ENCODE measurements at places on chromosomes 12 and 14.
A peak's percentile ranks its signal among the peaks of the same experiment; 100 is the strongest.

GRCh38 chr14:63752449-63753169 is 24.7 kb upstream of the SGPP1 start:
- DNase-seq = no peak

DNA sequence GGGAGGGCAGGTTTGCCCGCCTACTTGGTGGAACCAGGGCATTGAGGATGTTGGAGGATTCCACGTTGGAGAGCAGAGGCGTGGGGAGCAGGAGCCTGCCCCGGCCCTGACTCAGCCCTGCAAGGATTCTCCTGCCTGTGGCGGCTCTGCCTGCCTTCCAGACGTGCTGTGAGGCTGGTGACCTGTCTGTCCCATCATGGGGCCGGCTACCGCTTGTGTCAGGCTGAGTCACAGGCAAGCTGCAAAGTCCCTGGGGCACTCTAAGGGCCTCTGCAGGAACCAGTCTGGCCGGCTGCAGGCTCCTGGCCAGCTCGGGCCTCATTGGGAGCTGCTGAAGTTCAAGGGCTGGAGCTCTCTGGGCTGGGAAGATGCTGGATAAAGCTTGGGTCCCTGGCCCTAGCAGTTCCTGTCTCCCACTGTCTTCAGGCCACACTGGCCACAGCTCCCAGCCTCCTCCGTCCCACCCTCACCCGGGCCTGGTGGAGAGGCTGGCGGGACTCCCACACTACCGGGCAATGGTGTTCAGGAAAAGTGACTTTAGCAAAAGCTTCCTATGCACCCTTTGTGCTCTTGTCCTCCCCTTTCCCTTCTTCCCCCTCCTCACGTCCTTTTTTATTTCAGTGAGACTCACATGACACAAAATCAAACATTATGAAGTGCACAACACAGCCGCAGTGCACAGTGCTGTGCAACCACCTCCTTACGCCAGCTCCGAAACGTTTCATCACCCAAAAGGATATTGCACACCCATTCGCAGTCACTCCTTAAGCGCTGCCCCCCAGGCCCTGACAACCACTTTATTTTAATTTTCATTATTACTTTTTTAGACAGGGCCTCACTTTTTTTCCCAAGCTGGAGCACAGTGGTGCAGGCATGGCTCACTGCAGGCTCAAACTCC is 22.0 kb upstream of the ULK1 start:
- DNase-seq = no peak

DNA sequence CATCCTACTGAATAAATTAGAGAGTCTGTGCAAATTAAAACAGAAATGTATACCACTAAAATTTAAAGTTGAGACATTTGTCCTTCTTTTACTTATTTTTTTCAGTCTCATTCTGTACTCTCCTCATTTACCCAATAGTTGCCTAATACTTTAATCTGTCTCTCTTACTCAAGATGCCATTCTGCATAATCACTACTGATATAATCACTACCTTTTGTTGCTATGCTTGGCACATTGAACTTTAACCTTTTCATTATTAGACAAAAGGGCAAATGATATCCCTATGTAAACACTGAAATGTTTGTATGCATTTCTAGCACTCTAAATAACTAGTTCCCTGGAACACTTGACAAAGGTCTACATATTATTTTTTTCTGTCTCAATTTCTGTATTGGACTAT is 1108.3 kb upstream of the FLRT2 start:
- no peak for DNase-seq

GRCh38 chr14:21525962-21526671 is at the start of gene SALL2:
Gene SALL2 (minus strand): TSS chr14:21526346. CDS start chr14:21526127, 219 bp downstream.
- peak; percentile 87 for DNase-seq

- DNase-seq = no peak
Observed at GRCh38 chr12:3668479-3669165, 84.3 kb downstream of the CRACR2A start.

DNA sequence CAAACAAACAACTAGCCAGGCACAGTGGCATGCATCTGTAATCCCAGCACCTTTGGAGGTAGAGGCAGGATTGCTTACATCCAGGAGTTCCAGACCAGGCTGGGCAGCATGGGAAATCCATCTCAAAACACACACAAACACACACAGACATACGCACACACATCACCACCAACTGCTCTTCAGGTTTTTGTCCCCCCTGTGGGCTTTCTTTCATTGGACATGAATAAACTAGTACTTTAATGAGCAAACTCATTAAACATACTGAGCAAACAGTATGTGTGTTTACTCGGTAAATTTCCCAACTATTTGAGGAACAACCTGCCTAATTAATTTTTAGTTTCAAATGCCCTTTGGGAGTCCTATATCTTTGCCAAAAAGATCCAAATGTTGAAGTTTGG is 10.1 kb upstream of the RASSF3 start:
- DNase-seq = peak; percentile 85

DNA sequence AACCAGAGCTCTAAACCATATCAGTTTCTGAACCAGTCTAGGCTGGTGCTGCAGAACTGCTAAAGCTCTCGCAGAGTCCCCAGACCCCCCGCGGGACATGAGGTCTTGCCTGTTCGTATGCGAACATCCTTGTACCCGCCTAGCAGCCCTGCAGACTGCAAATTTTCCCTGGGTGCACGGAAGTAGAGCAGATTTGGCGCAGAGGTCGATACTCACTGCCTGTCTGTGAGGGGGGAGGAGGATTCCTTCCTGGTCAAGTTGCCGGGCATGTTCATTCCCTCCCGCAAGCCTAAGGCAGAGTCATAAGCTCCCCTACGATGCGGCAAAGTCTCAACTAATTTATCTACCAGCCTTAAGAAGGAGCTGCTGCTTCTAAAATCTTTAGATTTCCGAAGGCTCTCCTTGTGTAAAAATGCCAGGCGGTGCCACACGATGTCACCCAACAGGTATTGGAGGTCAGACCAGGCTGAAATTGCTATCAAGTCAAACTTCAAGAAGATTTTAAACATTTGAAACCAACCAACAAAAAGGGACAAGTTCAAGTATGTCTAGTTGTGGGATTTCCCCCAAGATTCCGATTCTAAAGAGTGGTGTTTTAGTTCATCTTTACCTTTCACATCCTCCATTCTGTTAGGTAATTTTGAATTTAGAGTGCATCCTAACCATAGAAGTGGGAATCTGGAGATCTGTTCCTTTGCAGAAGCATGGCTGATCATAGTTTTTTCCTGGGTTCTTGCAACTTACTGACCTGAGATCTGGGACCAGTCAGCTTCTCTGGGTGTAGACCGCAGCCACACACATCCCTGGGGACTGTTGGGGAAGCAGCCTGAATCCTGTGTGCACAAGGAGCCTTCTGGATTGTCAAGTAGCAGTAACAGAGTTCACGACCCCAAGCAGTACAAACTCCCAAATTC is 1.6 kb upstream of the PAX9 start:
- DNase-seq = no peak

DNA sequence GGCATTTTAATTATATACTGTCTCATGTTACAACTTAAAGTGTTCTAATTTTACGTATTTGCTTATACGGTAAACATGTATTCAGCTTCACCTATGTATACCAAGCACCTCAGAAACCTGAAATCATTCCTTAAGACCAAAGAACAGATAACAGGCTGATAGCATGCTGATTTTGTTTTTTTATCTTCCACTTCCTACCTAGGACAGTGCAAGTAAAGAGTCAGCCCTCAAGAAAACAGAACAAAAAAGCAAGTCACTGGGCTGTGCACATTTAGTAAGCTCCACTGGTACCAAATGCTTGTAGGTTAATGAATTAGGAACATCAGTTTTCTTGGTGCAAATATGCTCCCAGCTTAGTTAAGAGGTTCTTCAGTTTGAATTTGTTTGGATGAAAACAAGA is 611.3 kb downstream of the VRK1 start:
- DNase-seq = no peak

- DNase-seq = no peak
Observed at GRCh38 chr12:66776974-66777373, 98.1 kb upstream of the GRIP1 start.

DNA sequence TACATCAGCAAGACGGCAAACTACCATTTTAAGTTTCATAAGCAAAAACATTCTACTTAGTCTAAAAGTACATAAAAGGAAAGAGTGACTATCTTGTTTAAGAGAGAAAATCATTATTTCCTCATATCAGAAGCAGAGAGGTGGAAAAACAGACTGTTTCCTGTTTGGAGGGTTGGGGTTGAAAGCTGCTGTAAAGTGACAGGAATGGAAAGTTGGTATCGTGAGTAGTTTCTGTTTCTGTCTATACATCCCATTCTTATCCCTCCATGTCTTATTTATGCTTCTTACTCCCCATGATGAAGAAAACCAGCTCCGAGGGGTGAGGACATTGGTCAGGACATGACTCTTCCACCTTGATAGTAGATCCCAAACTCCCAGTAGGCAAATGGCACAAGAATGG is 216.5 kb downstream of the EGLN3 start:
- DNase-seq = no peak

DNA sequence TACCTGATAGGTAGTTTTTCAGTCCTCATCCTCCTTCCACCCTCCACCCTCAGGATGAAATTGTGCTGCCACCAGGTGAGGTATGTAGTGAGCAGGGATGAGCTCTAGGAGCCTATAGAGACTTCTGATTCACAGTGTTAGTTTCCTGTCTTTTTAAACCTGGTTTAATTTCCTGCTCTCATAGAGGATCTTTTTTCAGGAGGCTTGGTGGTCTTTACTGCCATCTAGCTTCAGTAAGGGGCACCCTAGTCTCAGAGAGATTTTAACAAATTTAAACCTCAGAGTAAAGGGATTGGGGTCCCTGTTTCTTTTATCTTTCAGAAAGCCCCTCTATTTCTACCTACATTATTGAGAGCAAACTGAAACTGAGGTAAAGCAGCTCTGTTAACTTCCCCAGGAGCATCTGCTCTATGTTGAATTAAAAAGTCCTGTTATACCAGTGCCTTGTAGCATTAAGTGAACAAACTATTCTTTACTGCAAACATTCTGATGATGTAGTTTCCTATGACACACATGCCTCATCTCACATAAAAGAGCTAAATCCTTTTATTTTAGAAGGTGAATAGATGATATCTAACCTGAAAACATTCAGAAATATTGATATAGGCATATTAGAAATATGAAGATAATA is 172.2 kb upstream of the DDHD1 start:
- no peak for DNase-seq

DNA sequence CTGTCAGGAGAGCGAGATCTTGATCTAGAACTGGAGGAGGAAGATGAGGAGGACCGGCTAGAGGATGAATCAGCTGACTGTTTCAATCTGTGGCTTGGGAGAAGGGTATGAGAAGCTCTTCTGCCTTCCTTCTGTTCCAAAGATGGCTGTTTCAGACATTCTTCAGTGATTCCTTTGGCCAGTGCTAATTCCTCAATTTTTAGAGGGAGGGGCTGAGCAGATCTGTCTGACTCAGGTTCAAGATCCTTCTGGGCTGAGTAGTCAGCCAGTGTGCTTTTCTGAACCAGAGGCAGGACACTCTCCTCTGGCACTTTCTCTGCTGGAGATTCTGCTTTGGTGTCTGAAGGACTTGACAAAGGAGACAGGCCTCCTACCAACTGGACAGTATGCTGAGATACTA is 15.2 kb downstream of the ACIN1 start:
- no peak for DNase-seq

DNA sequence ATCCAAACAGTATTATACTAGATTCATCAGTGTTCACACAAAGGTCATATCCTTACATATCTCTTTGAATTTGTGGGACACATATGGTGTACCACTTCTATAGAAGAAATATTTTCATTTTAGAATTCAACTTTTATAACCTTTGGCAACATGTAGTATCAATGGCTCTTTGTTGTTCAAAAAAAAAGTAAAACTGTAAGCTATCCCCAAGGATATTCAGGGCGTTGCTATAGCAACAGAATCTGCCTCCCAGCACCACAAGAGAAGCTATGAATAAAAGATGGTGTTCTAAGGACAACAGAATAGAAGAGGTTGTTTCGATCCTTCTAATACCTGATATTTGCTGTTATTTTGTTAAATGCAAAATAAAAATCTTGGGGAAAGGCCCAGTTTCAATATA is 139.3 kb downstream of the BRMS1L start:
- no peak for DNase-seq

DNA sequence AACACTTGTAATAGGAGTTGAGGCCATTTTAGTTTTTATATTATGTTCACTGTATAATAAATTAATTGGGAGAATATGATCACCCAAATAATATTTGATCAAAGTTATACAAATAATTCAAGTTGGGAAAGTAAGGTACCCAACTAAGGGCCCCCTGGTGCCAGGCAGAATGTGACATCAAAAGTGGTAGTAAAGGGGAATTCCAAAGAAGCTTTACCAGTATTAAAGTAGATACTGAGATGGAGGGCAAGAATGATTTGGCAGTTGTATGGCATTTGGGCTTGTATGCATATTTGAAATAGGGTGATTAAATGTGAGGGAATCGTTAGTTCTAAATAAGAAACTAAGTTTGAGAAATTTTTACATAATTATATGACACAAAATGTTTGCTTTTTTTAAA is 17.7 kb downstream of the GXYLT1 start:
- no peak for DNase-seq

- DNase-seq = no peak
Observed at GRCh38 chr12:12190087-12190809, 76.6 kb downstream of the LRP6 start.

- DNase-seq = no peak
Observed at GRCh38 chr14:33993246-33993645, 42.4 kb upstream of the EGLN3 start.

DNA sequence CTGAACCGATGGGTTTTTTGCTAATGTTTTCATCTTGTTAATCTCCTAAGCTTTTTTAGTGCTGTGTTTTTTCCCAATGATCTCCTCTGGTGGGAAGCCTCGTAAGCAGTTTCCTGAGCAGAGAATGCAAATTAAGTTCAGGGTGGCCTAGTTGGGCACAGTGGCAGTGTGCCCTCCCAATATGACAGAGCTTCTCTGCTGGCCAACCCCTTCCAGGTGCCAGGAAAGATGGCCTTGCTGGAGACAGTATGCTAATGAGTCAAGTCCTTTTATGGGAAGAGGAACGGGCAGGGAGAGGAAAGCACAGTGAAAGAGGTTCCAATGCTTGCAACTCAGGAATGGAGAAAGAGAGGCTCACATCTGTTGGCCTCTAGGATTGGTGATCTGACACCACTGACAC is 115.8 kb downstream of the GCH1 start:
- DNase-seq = no peak

GRCh38 chr12:14207905-14208551 is 157.5 kb upstream of the ATF7IP start:
- peak; percentile 3 for DNase-seq

- no peak for DNase-seq
Observed at GRCh38 chr14:100615736-100616695, 28.8 kb upstream of the BEGAIN start.
